ENCODE measurements at places on chromosomes 3 and 15.

GRCh38 chr3:172034786-172035685 is 4.3 kb upstream of the FNDC3B start:
- no peak for DNase-seq

GRCh38 chr3:107990433-107990832 is 100.4 kb downstream of the CD47 start:
- DNase-seq, result no peak

GRCh38 chr3:195210266-195210973 is 60.5 kb downstream of the XXYLT1 start:
- no peak for DNase-seq

DNA sequence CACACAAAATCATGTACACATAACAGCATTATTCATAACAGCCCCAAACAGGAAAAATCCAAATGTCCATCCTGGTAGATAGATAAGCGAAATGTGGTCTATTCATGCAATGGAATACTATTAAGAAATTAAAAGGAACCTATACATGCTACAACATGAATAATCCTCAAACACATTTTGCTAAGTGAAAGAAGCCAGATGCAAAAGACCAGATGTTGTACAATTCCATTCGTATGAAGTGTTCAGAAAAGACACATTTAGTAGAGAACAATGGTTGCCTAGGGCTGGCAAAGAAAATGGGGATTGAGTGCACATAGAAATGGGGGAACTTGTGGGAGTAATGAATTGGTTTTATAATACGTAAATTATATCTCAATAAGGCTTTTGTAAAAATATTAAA is 182.3 kb downstream of the EBLN2 start:
- no peak for DNase-seq

DNA sequence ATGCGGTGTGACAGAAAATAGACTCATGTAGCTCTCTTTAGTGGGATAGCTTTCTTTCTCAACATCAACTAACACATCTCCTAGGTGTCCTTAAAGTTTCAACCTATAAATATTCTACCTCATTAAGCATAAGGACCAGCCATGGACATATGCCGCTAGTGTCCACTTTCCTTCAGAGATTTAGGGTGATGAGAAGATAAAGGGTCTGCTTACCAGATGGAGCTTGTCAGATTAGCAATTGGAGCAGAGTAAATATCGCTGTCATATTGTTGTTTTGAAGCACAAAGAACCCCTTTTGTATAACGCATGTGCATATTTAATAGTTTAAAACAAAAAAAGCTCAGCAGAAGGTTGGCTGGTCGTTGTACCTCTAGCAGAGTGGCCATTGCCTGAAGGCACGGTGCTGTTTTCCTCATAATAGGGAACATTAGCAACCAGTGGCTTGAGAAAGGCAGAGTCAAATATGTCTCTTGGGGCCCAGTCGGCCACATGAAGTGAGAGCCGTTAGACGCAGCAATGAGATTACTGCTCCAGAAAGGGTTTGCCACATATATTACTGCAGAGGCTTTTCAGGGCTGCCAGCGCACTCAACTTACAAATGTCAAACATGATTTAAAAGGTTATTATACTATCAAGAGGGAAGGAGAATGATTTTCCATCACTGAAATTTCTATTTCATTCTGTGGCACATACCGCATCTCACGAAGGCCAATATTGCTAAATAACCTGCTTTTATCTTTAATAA is 264.2 kb downstream of the ROBO2 start:
- no peak for DNase-seq

- no peak for DNase-seq
Measured at GRCh38 chr3:125129512-125129997, 73.8 kb upstream of the HEG1 start.

- no peak for DNase-seq
Measured at GRCh38 chr15:60821462-60822061, 342.6 kb upstream of the ICE2 start.

DNA sequence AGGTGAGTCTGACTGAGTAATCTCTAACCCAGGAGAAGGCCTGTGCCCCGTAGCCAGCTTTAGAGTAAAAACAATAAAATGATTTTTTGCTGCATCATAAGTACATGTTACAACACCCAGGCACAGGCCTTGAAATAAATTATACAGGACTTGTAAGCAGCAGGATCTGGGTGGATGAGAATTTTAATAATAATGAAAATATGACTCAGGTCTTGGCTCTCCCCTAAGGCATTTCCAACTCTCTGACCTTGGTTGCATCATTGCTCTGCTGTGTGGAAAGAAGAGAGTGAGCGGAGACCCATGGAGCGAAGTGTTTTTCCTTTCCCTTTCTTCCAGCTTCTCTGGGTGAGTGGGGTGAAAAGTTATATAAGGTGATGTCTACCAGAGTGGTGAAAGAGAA is 44.6 kb downstream of the EOMES start:
- no peak for DNase-seq

DNA sequence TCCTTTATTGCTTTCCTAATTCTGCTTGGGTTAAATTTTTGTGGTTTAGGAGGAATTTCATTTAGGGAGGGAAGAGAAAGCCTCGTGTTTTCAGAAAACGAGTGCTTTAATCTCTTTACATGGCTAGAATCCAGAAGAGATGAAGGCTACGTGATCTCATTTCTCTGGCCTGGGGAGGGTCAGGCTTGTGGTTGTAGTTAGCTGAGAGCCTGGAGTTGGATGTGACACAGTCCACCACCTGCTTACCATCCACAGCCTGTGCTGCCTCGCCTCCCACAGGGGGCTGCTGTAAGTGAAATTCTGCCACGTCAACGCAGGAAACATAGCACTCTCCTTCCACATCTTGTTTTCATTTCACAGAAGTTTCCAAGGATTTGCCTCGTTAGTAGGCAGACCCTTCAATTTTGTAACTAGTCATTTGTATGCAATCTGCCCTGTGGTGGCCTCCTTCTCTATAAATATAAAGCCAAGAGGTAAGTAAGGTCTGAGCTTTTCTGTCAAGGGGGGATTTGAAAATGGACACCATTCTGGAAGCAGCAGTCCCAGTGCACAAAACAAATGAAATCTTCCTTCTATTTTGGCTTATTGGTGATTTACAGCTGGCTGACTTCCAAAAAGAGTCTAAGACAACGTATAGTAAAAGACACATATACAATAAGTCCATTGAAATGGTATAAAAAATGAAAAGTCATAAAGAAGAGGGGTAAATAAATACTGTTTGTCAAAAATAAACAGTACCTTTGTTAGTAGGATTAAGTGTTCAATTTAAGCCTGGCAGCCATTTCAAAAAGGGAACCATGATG is 3.4 kb downstream of the GXYLT2 start:
- no peak for DNase-seq

GRCh38 chr3:37287776-37288175 is 113.4 kb upstream of the LRRFIP2 start:
- no peak for DNase-seq

DNA sequence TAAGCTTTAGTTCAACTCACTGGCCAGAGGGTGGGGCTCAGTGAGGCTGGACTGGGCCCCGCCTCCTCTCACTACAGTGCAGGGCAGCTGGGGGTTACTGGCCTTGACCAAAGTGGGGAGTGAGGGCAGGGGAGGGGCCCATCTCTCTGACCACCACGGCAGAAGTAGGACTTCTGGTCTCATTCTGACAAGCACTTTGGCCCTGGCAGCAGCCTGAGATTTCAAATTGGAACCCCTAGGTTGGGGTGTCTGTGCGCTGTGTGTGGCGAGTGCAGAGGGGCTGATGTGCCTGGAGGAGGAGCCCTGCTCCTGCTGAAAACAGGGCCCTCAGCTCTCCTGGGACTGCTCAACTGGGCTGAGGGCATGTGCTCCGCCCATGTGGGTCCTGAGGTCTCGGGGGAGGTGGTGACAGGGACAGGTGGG is 60.3 kb upstream of the RPL32 start:
- DNase-seq, result no peak

- DNase-seq, result no peak
Measured at GRCh38 chr15:23839893-23840474, 152.9 kb upstream of the NDN start.

DNA sequence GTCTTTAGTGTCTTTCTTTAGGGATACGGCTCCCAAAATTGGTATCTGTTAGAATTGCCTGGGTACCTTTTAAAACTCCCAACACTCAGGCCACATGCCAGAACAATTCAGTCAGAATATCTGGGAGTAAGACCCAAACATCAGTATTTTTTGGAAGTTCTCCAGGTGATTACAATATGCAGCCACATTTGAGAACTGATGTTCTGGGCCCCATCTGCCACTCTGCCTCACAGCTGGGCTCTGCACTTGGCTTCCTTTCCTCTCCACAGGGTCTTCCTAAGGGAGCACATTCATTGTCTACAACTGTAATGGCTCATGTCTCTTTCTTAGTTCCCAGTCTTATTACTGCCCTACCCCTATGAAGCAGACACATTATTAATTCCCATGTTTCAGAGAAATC is 394.5 kb downstream of the MFSD1 start:
- no peak for DNase-seq

GRCh38 chr3:108006077-108006771 is 84.6 kb downstream of the CD47 start:
- no peak for DNase-seq

DNA sequence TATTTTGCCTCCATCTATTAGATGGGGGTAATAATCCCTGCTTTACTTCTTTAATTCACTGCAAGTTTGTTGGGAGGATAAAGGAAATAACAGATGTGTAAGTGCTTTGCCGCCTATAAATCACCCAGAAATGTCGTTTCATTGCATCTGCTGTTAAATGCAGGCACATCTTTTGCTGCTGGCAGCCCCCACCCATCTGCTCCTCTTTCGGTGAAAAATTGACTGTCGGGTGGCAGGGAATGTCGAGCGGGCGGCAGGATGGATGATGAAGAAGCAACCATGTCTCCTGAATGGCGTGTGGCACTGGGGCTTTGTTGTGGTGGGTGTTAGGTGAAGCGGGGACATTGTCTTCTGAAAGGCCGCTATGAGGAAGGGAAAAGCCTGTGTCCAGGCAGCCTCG is 543 bp upstream of the REC114 start:
- no peak for DNase-seq

DNA sequence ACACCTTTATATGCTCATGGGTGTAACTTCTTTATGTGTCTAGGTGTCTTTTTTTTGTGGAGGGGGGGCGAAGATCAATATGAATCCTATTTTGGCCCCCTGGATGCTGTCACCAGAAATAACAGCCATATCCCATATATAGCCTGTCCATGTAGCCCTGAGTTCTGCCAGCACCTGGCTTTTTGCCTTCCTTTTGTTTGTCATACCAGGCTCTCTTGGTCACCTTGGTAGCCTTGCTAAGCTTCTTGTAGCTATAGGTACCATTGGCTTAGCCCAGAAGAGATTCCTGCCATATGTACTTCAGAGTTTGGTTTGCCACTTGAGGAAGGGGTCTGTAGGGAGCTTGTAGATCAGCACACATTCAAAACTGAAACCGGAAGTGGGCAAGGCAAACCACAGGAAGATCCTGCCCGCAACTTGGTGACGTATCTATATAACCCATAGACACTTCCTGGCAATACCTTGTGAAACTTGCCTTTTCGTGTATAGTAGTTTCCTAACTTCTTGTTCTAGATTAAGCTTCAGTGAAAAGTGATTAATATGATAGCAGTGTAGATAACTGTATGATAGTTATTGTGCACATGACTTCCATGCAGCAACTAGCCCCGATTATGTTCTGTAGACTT is 11.9 kb downstream of the RASA2 start:
- DNase-seq, result peak; percentile 76

- DNase-seq, result no peak
Measured at GRCh38 chr3:45596290-45596791, 1.8 kb downstream of the LIMD1 start.

- DNase-seq, result no peak
Measured at GRCh38 chr3:161096771-161097367, 8.3 kb downstream of the B3GALNT1 start.
